ENCODE measurements at places on chromosomes 12 and 14.

DNA sequence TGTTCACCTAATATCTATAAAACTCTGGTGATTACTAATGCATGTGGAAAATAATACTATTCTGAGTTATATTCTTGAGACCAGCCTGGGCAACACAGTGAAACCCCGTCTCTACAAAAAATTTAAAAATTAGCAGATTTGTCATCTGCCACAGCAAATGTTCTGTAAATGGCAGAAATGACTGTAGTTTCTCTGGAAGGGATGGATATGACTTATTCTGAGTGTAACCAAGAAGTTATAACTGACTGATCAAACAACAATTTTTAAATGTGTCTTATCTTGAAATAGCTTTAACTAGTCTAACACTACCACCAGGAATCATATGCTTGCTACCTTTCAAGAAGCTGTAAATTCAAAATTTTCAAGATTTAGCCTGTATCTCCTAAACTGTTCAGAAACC, 88.7 kb downstream of the PLBD1 start:
- no peak for DNase-seq

DNA sequence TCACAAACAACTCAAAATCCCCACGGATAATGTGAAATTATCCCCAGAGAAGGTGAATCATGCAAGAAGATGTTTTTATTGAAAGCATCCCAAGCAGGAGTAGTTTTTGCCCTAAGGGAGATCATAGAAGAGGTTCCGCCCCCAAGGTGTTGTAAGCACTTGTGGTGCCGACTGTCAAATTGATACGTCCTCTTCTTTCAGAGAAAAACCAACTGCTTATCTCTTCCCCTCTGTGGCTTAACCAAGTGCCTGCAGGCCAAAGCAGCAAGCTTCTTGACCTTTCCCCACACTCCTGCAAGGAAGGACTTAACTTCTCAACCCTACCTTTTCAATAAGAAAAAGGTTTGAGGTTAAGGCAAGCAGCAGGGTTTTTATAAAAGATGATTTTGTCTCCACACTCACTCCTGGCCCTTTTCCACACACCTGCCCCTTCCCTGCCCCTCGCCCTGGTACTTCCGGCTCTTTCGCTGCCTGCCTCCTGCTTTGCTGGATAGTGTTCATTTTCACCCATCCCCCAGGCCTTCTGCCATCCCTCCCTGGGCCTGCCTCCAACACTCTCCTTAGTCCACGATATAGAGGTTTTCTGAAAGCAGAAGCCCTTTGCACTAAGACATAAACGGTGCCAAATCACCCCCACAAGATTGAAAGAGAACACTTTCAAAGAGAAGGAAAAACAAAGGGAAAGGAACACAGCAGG, 114.5 kb downstream of the EGLN3 start:
- DNase-seq: no peak

DNA sequence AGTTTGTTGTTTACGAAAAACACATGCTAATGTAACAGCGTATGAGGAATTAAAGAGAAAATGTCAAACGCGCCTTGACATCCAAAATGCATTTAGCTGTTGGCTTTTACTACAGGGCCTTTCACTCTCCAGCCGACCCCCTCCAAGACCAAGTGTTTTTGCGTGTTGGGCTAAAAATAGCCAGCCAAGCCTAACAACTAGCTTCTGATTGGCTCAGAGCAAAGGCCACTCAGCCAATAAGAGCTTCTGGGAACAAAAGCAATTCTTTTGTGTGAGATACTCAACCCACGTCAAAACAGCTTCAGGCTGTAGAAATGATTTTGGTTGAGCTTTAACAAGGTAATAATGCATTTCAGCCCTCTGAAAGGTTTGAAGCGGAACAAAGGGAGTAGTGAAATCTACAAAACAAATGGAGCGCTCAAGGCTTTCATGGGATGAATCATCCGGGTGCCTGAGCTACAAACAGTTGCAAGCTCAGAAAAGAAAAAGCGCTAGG, 198.7 kb upstream of the DCN start:
- peak; percentile 45 for DNase-seq

GRCh38 chr12:76108356-76108755, 23.9 kb upstream of the NAP1L1 start:
- no peak for DNase-seq

DNA sequence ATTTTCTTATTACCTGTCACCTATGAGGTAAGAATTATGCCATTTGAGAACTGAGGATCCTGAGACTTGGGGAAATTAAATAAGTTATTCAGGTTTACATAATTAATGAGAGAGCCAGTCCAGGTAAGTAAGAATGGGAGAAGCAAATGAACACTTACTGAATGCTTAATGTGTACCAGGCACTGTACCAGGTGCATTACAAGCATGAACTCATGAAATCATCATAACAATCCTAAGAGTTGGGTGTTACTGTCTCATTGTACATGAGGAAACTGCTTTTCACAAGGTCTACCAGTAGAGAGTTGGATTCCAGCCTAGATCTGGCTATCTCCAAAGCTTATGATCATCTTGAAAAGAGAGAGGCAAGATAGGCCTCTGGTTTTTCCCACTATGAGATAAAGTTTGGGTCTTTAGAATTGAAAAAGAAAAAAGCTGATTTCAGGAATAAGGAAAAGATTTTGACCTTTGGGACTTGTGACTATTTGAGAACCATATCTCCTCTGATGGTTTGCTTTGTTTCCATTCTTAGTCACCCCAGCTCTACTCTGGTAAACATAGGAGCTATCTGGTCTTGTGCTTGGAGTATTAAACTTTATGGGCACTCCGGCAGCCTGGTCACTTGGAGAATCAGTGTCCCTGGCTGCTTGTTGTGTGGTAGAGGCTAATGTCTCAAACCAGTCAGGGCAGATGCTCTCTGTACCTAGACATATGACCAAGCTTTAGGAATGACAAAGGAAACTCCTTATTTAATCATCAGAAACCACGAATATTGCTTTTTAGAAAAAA, 48.0 kb downstream of the PTHLH start:
- DNase-seq: no peak

GRCh38 chr14:50529288-50530179, 2.8 kb downstream of the MAP4K5 start:
- DNase-seq: no peak

DNA sequence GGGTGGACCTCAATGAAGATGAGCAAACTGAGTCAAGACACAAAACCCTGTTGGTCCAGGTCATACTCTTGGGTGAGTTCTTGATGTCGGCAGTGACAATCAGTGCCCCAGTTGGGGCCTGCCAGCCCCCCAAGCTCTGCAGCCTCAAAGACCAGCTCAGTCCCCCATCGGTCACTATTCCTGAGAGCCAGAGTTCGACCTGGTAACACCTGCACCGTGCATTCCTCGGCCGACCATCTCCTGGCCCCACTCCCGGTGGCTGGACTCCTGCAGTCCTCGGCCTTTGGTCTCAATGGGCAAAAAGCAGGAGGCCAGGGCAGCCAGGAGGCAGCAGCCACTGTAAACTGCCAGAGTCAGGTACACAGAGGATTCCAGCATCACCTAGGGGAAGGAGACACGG, 32.5 kb downstream of the DAO start:
- DNase-seq: no peak

DNA sequence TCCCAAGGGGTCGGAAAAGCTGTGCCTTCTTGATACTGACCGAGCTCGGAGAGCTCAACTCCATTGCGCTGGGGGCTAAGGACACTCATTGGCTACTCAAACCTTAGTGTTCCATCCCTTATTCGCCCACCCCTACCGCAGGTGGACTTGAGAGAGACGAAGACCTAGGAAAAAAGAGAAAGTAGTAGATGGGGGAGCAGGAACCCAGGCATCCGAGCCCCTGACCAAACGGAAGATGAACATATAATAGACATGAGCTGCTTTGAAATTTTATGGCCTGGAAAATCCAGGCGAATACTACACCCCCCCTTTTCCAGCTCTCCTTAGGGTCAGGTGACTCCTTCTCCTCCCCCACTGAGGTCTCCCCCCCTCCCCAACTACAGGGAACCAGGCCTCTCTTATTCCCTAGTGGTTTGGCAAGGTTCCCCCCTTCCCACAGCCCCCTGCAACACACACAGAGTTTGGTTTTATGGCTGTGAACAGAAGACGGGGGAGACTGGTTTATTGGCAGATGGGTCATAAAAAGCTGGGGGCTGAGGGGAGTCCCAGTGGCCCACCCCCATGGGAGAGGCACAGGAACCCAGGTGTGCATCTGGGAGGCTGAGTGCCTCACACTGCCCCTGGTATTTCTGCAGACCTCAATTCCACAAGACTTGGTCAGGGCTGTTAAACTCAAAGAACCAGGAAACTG, 1.6 kb downstream of the GDF11 start:
- no peak for DNase-seq

DNA sequence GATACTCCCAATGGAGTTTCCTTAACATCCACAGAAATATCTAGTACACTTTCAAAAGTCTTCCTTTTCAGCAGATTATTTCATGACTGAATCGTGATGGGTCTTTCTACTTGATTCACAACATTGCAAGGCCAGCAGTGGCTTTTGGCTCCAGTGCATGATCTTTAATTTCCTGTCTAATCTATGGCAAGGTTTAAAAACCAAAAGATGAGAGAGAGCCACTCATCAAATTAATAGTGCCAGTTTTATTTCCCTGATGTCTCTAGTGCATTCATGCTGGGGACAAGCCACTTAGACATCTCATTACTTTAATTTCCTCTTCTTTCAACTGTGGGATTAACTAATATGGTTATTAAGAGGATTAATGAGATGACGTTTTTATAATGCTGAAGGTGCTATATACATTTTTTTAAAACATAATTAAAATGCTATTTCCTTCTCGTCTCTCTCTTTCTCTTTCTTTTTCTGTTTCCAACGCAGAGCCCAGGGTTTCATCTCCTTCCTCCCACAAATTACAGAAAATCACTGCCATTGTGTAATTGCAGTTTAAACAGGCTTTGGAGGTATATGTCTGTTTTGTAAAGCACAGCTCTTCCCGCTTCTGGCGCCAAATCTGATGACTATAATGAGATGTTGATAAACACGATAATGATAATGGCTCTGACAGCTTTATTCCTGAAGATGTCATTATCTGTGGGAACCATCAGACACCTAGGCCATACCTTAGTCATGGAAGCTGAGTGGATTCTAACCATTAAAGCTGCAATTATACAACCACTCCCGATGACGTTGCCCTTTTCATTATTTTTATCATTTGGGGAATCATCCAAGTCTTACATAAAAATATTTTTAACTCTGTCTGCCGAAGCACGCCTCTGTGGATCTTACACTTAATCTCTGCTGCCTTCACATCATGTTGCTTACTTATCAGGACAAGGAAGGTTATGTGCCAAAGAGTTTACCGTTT, 103.1 kb upstream of the PPM1H start:
- no peak for DNase-seq

- DNase-seq: no peak
Measured at GRCh38 chr12:62272936-62273552, 12.8 kb downstream of the USP15 start.

DNA sequence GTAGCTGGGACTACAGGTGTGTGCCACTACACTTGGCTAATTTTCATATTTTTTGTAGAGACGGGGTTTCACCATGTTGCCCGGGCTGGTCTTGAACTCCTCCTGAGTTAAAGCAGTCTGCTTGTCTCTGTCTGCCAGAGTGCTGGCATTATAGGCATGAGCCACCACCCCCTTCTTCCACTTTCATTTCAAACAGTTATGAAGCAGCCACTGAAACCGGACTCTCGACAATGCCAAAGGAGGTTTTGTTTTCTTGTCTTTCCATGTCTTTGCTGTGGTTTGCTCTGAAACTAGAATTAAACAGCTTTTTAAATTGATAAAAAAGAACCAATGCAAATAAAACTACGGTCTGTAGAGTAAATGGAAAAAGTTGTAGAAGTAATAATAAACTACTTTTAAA, 30.4 kb downstream of the RAP1B start:
- peak; percentile 44 for DNase-seq

- no peak for DNase-seq
Measured at GRCh38 chr12:115820656-115821055, 456.8 kb downstream of the MED13L start.

DNA sequence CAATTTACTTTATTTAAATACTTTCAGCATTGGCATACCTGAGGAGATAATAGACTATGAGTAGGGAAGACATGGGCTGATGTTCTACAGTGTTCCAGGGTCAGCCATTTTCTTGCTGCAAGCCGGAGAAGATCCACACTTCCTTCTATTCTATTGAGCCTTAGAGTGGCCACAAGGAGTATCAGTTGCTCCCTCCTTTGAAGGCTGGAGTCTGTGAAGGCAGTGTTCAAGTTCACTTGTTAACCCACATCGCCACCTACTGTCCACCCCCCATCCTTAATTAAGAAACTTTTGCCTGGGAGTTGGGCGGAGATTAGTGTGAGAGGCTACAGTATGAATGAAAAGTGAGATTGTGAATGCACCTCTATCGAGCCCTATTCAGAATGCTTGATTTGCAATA, 666.6 kb downstream of the NRXN3 start:
- peak; percentile 15 for DNase-seq

- DNase-seq: peak; percentile 49
Measured at GRCh38 chr14:104048758-104049507, 36.6 kb upstream of the ASPG start.

- no peak for DNase-seq
Measured at GRCh38 chr12:15230751-15231150, 9.5 kb upstream of the RERG start.

DNA sequence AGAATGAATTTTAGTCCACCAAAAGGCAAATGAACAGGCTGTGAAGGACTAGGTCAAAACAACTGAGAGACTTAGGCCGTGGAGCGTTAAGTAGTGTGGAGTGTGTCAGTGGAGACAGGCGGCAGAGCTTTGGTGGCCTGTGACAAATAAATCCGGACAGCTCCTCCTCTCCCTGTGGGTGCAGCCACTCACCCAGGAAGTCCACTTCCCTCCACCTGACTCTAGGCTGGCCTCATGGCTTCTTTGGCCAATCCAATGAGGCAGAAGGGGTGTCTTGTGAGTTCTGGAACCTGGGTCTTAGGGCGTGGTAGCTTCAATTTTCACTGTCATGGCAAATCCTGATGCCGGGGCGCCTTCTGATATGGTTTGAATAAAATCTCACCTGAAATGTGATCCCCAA, 180.9 kb upstream of the C14orf180 start:
- no peak for DNase-seq

DNA sequence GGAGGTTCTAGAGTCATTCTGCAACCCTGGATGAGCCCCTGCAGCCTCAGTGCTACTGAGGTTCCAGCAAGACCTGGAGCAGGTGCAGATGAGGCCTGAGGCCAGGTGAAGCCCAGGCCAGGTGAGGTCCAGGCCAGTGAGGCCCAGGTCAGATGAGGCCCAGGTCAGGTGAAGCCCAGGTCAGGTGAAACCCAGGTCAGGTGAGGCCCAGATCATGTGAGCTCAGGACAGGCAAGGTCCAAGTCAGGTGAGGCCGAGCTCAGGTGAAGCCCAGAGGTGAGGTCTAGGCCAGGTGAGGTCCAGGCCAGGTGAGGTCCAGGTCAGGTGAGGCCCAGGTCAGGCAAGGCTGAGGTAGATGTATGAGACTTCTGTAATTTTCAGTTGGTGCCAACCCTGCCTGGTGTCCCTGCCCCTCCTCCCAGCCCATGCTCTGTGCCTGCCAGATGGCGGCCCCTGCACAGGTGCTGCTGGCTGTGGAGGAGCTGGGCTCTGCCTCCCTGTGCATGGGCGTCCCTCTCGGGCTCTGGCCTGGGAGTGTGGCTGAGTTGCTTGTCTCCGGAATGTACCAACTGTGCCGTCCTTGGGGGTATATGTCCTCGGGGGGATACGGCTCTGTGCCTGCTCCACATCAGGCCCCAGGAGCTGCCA, 388.5 kb downstream of the TMEM121 start:
- no peak for DNase-seq

All from GM13977 (cell line).